ENCODE measurements at places on chromosomes 7 and 10.
A peak's percentile ranks its signal among the peaks of the same experiment; 100 is the strongest.

DNA sequence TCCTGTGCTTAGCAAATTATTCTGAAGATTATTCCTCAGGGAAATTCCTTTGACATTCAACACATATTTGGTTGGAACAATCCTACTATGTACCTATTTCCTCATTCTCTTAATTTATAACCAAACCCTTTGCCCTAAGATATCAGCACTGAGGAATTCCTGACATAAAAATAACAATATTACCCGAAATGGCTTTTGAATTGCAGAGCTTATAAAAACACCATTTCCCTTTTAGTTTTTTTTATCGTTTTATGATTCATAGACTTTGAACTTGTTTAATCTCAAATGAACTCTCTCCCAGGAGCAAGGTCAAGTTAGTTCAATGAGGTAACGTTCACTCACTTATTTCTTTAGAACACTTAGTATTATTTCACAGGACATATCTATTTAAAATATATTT is 7.7 kb upstream of the ABCB1 start:
- DNase-seq: no peak

GRCh38 chr10:90197766-90198165 is 496.4 kb downstream of the KIF20B start:
- DNase-seq: no peak

DNA sequence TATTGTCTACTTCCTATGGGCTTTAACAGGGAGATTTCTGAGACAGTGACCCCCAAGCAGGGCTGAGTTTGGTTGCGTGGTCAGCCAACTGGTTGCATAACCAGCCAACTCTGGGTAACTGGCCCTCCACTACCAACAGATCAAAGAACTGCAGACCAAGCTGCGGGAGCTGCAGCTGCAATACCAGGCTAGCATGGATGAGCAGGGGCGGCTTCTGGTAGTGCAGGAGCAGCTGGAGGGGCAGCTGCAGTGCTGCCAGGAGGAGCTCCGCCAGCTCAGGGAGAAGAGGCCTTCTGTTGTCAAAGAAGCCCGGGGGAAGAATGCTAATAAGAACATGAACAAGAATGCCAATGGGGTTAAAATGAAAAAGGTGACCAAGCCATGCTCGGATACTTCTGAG is 15.7 kb upstream of the FLNC start:
- DNase-seq: no peak

DNA sequence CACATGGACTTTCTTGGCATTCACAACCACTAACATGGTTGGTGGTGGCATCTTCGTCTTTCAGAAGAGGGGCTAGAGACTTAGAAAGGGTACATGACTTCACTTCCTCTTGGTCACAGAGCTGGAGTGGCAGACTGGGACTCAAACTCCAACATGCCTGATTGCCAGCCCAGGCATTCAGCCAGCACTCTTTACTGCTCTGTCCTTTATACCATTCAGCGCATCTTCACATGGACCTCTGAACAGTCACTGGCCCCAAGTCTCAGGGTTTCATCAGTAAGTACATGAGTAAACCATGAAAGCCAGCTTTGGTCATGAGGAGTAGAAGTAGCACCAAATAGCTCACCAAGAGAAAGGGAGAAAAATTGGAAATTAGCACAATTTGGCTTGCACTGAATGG is 148.4 kb upstream of the KLF14 start:
- no peak for DNase-seq

GRCh38 chr10:120521880-120522279 is 64.9 kb downstream of the PLPP4 start:
- no peak for DNase-seq

GRCh38 chr10:27188259-27188658 is 33.1 kb downstream of the MASTL start:
- DNase-seq: no peak

DNA sequence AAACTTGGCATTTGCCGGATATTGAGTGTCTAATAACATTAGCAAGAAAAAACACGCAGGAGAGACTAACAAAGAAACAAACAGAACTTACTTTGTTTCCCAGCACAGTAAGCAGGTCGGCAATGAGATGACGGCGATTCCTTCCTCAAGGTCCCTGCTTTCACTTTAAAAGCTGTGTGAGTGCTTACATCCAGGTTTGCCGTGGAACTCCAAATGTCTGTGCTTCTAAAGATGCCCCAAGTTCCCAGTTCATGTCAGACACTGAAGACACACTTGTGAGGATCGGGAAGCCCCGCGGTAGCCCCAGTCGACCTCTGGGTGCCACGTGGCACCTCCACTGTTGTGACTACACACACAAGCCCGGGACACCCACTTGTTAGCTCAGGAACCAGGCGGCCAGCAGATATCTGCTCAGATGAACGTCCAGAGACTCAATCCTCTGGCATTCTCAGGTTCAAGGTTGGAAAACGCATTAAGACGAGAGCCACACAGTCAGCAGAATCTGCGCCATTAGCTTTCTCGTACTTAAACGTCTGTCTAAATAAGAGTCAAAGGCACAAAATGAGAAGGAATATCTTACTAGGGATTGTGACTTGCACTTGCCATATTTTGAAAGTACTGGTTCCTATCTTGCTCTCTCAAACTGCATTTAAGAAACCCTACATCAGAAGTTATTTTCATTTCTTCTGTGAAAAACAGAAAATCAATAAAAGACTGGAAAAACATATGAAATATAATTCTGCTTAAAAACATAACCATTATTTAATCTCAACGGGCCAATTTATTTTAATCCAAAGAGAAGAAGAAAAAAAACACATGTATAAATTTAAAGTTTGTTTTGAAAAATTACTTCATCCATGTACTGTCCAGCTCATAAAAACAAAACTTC is 207.6 kb upstream of the KLF14 start:
- peak; percentile 38 for DNase-seq

- peak; percentile 75 for DNase-seq
These were observed 23.6 kb upstream of the SRI start for GRCh38 chr7:88243345-88243909.

DNA sequence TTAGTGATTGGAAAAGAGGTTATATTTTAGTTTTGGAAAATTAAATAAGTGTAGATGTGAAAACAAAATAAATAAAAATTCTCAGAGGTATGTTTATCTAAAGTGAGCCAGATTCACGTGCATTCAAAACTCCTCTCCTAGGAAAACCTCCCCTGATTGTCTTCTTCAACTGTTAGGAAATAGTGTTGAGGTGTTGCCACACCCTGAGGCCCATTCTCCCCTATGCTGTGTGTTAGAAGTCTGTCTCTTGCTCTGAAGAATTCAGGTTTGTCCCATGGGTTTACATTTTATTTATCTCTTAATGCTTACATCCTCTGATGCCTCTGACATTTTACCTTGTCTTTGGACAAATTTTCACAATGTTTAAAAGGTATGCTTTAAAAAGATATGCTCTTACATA is 40.3 kb downstream of the PTPRE start:
- DNase-seq: no peak

GRCh38 chr7:150380463-150380862 is 1.3 kb downstream of the ZNF775 start:
- DNase-seq: no peak

- no peak for DNase-seq
These were observed 2.9 kb downstream of the CTBP2 start for GRCh38 chr10:125157505-125157904.

DNA sequence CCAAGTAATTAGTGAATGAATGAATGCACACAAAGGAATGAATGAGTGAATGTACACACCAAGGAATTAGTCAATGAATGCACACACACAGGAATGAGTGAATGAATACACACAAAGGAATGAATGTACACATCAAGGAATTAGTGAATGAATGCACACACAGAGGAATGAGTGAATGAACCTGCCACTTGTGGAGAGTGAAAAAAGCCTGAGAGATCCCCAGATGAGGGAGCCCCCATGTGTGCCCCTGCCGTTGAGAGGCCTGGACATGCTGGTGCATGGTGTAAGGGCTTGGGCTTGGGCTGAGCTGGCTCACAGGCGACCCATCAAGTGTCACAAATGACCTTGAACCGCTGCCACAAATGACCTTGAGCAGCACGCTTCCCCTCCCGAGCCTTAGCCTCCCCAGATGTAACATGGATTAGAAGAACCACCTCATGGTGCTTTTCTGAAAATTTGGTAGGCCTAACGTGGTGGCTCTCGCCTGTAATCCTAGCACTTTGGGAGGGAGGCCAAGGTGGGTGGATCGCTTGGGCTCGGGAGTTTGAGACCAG is 46.2 kb downstream of the GTF2IRD1 start:
- DNase-seq: no peak

DNA sequence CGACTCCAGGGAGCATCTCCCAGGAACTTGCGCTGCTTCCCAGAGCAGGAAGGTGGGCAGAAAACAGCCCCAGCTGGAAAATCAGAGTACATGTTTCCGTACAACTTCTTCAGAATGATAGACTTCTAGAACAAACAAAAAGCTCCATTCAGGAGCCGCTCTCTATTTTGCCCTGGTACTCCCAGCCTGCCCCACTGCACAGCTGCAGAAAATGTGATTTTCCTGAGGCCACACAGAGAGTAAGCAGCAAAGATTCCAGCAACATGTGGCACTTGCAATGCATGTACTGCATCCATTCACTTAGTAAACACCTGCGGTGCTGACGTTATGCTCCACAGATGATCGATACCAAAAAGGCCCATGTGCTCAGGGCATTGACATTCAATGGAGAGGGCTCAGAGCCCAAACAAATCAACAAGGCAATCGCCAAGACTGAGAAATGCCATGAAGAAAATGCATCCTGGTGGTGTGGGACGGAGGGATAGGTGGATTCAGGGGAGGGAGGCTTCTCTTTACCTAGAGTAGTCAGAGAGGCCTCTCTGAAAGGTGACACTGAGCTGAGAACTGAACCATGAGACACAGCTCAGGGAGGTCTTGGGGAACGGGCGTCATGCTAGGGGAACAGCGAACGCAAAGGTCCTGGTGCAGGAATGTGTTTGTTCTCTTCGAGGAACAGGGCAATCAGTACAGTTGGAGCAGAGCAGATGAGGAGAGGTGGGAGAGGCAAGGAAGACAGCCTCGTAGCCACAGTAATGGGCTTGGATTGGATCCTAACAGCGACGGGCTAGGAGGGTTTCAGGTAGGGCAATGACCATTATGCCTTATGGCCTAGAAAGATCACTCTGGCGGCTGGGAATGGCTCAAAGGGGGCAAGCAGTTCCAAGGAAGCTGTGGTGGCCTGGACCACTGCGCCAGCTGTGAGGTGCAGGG is 35.3 kb upstream of the DUSP5 start:
- DNase-seq: no peak

GRCh38 chr7:150934045-150934766 is 43.9 kb downstream of the KCNH2 start:
- no peak for DNase-seq

DNA sequence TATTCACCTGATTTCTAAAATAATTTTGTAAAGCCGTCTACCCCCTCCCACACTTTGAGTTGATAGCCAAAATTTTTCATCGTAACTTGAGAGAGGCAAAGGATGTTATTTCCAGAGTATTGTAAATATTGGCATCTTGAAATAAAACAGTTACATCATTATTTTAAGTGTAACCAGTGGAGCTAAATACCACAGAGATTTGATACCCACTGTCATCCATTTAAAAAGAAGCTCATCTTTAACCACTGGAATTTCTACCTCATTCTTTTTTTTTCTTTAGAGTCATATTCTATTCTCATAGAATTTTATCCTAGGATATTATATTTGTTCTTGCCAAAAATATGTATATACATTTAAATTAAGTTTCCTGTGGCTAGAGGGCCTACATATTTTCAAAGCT is 48.6 kb downstream of the CAMK1D start:
- no peak for DNase-seq

DNA sequence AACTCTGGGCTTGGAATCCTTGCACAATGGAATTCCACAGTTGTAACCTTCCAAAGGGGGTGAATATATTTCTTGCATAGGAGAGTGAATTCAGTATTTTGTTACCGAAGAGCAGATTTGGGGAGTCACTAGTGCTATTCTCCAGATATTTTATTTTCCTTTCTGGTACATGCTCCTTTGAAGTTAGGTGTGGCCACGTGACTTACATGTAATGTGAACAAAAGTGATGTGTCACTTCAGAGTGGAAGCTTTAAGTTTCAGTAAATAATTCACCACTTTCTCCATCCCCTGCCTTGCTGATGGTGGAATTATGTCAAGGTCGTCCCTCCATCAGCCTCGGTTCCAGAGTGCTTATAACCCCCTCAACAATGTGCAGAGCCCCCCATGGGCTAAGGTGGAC is 25.3 kb downstream of the ASNS start:
- no peak for DNase-seq

GRCh38 chr7:69839782-69840181 is 241.5 kb downstream of the AUTS2 start:
- no peak for DNase-seq

- no peak for DNase-seq
These were observed 231.3 kb upstream of the NPY start for GRCh38 chr7:24052572-24053260.

GRCh38 chr7:69042138-69042537 is 556.1 kb upstream of the AUTS2 start:
- DNase-seq: no peak

GRCh38 chr10:75236178-75236825 is 545 bp upstream of the COMTD1 start:
- DNase-seq: no peak

- DNase-seq: no peak
These were observed 82.1 kb downstream of the VIPR2 start for GRCh38 chr7:159062569-159062968.

Data from common myeloid progenitor, CD34-positive (primary cell).